ENCODE measurements at places on chromosomes 4 and X.

GRCh38 chr4:188714501-188714900 is 575.3 kb downstream of the TRIML1 start:
- DNase-seq = no peak

- DNase-seq = no peak
These were observed 478.8 kb upstream of the MAGEB18 start for GRCh38 chrX:25659317-25659716.

GRCh38 chrX:36583674-36584073 is 424.5 kb upstream of the FAM47C start:
- no peak for DNase-seq

DNA sequence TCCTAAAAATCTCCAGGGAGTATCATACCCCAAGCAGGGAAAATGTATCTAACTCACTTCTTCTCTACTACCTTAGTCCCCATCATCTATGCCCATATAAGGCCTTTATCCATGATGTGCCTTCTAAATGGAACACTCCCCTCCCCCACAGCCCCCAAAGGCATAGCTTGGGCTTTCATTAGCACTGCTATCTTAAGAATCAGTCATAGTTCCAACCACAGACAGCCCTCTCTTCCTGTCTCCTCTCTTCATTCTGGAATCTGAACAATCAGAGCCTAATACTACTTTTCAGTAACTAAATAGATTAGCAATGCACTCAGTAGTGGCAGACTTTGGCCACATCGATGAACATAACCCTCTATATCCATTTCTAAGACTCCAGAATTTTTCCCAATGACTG is 313.2 kb upstream of the DKK2 start:
- no peak for DNase-seq

- DNase-seq = no peak
These were observed 33.7 kb downstream of the STK32B start for GRCh38 chr4:5084911-5085475.
